ENCODE measurements at places on chromosomes 4 and X.

DNA sequence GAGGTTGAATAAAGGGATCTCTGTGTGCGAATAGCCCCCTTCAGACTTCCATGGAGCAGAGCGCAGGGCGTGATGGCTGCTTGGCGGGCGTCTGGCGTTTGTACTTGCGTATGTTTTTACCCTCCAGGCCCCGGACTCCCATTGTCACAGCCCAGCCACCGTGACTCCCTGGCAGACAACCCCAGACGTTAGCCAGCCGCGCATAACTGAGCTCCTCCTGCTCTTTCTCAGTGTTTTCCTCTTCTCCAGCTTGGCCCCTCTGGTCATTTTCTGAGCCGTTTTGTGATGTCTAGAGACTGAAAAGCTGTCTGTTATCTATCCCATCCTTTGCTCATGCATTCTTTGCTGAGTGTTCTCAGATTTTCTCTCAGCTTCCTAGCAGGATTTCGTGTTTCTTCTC, 54.3 kb downstream of the IGFBP7 start:
- no peak for DNase-seq

DNA sequence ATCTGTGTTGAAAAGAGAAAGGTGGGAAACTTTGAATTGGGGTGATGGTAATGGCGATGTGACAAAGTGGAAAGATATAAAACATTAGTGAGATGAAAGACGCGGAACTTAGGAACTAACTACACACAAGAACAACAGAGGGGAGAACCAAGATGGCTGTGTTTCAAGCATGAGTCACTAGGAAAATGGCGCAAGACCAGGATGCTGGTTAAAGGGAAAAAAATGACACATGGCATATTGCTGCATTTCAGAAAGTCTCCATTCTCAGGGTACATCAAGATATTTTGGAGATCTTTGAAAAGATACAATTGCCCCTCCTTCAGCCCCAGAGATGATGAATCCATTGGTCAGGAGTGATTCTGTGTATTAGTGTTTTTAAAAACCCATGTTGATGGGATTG, 164.4 kb downstream of the FBXO8 start:
- DNase-seq = no peak

DNA sequence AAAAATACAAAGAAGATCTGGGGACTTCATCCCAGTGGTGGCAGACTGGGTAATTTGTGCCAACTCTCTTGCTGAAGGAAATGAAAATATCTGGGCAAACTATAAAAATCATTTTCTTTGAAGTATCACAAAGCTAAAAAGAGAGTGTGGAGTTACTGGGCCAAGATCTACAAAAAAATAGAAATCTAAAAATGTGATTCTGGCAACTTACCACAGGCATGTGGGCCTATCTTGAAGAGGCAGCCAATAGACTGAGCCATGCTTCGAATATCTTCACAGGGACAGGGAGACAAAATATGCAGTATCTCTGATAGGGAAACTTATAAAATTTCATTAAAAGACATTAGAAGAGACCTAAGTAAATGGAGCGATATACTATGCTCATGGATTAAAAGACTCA, 168.8 kb downstream of the RCHY1 start:
- no peak for DNase-seq

- no peak for DNase-seq
Observed at GRCh38 chr4:97153042-97153441, 990.2 kb downstream of the STPG2 start.

DNA sequence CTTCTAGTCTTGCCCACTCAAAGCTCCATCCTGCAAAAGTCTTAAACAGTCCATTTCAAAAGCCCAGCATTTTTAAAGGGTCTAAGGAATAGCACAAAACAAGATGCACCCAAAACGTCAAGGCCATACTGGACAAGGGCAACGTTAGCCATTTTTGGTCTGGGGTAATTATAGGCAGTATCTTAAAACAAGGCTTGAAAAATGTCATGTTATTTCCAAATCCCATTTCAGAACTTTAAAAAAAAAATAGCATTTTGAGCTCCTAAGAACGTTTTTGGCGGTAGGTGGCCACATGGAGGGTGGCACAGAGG, 584 bp upstream of the TMEM165 start:
- no peak for DNase-seq

DNA sequence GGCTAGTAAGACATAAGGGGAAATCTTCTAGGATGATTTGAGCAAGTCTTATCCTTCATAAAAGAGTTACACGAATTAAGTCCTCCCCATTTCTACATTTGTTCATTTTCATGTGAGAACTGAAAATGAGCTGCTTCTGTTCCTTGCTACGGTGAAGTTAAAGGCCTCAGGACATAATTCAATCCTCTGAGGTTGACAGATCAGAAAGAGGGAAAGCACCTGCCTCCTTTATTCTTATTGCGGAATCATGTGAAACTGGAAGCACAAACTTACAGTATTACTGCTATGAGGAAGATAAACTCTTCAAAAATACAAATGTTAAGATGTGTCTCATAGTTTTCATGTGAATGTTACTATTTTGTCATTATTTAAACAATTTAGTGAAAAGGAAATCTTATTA, 395.3 kb downstream of the STPG2 start:
- no peak for DNase-seq

DNA sequence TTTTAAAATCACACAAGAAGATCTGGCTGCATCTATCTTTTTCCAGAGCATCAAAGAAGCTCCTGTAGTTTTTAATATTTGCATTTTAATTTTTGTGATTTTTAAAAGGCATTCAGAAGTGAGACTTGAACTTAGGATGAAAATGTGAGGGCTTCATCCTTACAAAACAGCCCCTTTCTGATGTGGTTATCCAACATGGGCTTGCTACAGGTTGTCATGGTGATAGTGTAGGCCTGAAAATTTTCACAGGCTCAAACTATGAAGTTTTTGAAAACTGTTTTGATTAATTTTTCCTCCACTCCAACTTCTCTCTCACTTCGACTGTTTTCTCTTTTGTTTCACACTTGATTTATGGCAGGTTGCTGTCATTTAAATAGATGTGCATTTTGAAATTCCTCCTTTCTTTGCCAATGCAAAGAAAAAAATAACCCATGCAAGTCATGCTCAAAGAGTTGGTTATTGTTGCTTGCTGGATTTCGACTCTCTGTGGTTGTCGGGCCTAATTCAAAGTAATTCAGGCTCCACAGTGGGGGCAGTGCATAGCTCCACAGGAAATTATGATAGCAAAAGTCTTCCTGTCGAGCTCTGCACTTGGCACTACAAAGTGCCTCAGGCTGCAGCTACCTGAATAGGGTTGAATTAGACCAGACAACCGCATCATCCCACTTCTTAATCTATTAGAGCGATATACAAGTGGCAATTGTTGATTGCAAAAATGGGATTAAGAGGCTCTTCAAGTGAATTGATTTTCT, 201.0 kb upstream of the GPR101 start:
- no peak for DNase-seq

- no peak for DNase-seq
Observed at GRCh38 chrX:85590638-85591037, 211.2 kb upstream of the POF1B start.

GRCh38 chr4:73589261-73589847, 30.9 kb downstream of the RASSF6 start:
- no peak for DNase-seq

- DNase-seq = peak; percentile 74
Observed at GRCh38 chr4:140568507-140569306, at the start of gene UCP1. UCP1 (minus strand) TSS chr4:140568961; CDS start chr4:140568729, 232 bp downstream.

DNA sequence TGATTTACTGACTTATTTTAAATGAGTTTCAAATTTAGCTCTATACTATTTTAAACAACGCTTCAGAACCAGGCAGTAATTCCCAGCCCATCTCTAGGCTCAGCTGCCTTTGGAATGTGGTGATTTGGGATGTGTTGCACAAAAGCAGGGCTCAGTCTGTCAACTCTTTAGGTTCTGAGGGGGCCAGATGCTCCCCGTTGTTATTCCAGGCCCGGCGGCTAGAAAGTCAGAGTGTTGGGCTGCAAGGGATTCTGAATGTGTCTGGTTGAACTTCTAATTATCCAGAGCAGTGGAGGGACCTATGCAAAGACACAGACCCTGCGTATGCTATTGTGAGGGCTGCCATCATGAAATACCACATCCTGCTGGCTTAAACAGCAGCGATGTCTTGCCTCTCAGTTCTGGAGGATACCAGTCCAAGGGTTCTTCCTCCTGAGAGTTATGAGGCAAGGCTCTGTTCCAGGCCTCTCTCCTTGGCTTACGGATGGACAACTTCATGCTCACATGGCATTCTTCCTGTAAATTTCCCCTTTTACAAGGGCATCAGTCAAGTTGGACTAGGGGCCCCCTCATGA, 123.2 kb upstream of the TRIM2 start:
- no peak for DNase-seq

- no peak for DNase-seq
Observed at GRCh38 chrX:121151293-121151692, 103.9 kb downstream of the GLUD2 start.

GRCh38 chr4:143424276-143424675, 87.6 kb downstream of the GAB1 start:
- DNase-seq = no peak

DNA sequence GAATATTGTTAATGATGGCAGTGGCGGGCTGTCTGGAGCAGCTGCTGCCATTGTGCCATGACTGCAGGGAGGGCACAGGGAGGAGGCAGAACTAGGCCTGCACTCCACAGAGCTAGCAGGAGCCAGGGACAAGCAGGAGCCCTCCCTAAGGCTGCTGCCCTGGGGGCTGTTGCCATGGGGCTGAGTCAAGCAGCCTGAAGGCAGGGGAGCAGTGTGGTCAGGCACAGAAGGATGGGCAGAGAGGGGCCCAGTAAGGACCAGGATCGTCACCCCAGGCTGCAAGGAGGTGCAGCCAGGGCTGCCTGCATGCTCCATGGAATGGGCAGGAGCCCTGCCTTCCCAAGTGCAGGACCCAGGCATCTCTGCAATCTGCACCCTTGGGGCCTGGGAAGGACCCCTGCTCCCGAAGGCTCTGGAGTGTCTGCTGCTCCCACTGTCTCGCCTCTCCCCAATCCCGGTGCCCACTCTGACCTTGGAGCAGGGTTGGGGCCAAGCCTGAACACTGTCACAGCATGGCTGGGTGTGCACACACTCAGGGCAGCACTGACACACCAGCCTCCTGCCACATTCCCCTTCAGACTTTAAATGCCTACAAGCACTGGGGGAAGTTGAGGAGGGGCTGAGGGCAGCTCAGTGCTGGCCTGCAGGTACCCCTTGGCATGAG, 98.3 kb upstream of the GALNTL6 start:
- no peak for DNase-seq

DNA sequence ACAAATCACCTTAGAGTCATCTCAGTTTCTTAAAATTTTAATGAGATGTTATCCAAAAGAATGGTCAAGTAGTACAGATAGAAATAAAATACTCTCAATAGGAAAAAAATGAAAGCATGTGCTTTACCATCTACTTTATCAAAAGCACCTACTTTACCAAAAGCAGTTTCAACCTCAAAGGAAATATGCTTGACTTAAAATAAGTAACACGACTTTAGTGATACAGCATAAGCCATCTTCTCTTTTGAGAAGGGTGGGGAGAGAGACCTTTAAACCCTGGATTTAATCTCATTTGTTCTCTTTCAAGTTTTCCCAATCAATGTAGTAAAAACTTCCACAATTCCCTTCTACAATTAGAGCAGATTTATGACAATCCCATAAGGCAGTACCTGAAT, 26.5 kb downstream of the OTUD4 start:
- no peak for DNase-seq

DNA sequence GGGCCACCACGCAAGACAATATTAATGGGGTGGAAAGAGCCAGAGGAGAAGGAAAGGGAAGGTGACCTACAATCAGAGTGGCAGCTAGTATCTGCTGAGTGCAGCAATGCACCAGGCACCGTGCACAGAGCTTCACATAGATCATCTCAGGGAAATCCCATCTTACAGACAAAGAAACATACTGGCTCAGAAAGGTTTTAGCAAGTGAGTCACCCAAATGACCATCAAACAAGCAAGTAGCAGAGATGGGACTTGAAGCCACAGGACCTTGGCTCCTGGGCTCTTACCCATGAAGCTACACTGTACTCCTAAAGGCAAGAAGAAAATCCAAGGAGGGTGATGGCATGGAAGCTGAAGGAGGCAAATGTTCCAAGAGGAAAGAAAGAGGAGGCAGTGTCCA, 6.8 kb downstream of the ANXA5 start:
- no peak for DNase-seq

DNA sequence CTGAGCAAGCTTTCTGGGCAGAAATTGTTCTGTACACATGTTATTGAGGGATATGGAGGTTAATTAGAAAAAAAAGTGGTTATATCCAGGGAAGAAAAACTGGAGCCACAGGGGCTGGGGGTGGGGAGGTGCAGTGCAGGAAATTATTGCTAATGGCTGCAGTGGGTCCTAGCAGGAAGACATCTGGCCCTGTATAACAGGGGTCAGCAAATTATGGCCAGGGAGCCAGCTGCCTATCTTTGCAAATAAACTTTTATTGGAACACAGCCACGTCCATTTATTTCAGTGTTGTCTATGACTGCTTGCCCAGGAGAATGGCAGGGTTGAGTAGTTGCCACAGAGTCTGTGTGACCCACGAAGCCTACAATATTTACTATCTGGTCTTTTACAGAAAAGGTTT, 23.4 kb upstream of the PRPS2 start:
- no peak for DNase-seq

DNA sequence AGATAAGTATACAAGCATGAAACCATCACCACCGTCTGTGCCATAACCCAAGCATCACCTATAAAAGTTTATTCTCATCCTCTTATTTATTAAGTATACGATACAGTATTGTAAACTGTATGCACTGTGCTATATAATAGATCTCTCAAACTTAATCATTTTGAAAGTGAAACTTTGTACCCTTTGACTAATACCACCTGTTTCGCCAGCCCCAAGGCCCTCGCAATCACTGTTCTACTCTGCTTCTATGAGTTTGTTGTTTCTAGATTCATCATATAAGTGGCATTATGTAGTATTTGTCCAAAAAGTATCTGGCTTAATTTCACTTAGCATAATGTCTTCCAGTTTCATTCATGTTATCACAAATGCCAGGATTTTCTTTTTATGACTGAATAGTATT, 72.1 kb upstream of the DOCK11 start:
- no peak for DNase-seq

GRCh38 chrX:143429811-143430210, 87.5 kb downstream of the SPANXN3 start:
- DNase-seq = no peak

GRCh38 chrX:12309744-12310076, 171.4 kb downstream of the FRMPD4 start:
- no peak for DNase-seq

- no peak for DNase-seq
Observed at GRCh38 chr4:138863160-138863559, 152.4 kb upstream of the NOCT start.

- no peak for DNase-seq
Observed at GRCh38 chr4:110533940-110534339, 58.0 kb downstream of the ENPEP start.

DNA sequence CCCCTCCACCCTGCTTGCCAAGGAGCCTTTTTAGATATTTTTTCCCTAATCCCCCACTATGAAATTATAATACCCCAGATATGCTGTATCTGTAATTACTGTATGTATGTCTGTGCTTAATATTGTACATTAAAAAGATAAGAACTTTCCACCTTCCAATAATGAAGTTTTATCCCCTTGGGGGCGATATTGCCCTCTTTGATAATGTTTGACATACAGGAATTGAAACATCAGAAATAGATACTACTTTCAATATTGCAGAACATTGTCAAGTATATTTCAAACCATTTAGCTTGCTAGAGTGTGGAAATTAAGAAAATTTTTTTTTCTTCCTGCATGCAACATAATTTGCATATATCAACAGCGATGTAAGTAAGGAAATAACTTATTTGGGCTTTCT, 58.9 kb downstream of the NAF1 start:
- no peak for DNase-seq

GRCh38 chr4:142440093-142440492, 406.0 kb downstream of the INPP4B start:
- DNase-seq = no peak

- DNase-seq = no peak
Observed at GRCh38 chr4:35771571-35771970, 472.7 kb downstream of the ARAP2 start.

Measured in Right ventricle myocardium inferior (tissue), 1 donor.